Hindlimb muscle (tissue), 1 donor: ENCODE measurements at places on chromosomes 11 and 22. TPM values are rescaled to one million over a fixed set of nuclear protein-coding genes. Genes with fewer than 3 reads are reported as not detected.
A peak's percentile ranks its signal among the peaks of the same experiment; 100 is the strongest.

GRCh38 chr11:2590131-2590964 is 109.4 kb downstream of the KCNQ1OT1 start:
- no peak for DNase-seq

DNA sequence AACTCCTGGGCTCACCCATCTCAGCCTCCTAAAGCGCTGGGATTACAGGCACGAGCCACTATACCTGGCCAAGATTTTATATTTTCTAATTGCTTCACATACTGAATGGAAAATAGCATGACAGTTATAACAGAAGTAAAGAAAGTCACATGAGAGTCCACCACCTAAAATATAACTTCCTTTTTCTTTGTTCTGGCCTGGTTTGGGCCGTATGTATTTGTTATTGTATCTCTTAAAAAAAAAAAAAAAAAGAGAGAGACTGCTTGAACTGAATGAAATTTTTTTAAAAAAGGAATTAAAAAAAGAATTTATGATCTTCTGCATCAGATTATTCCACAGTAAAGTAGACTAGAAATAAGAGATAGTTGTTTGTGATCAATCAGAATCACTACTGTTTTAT is 86.0 kb upstream of the GRIK4 start:
- DNase-seq, result no peak

- no peak for DNase-seq
These were observed 549.3 kb downstream of the METTL15 start for GRCh38 chr11:28657378-28658030.

GRCh38 chr22:40415531-40416266 is 45.3 kb downstream of the SGSM3 start:
- no peak for DNase-seq

- DNase-seq, result no peak
These were observed 86.3 kb downstream of the MORC2 start for GRCh38 chr22:30882184-30882717.

GRCh38 chr11:93028960-93029522 is 59.6 kb downstream of the MTNR1B start:
- DNase-seq, result no peak

- peak; percentile 82 for DNase-seq
These were observed 1.1 kb upstream of the EXT2 start for GRCh38 chr11:44094260-44094868.

GRCh38 chr11:125110506-125110905 is 920 bp downstream of the TMEM218 start:
- DNase-seq, result no peak

GRCh38 chr22:40348025-40348658 is 1.8 kb downstream of the ADSL start:
- peak; percentile 61 for DNase-seq

DNA sequence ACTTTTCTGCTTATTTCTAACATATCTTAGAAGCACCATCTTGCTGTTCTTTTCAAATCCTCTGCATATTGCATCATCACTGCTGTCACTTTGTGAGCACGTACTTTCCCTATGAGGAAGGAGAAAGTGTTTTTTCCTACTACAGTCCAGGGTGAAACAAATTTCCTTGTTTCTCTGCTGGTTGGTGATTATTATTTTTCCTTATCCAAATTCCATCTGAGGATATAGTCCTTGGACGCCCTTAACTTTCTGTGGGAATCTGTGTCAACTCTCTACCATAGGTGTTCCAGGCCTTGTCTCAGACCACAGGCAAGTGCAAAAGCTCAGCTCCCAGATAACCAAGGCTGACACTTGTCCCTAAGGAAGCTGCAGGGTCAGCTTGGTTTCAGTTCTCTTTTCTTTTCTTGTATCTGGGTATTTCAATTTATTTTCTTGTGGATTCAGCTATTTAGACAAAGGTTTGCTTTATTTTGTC is 29.4 kb upstream of the LYVE1 start:
- DNase-seq, result no peak

DNA sequence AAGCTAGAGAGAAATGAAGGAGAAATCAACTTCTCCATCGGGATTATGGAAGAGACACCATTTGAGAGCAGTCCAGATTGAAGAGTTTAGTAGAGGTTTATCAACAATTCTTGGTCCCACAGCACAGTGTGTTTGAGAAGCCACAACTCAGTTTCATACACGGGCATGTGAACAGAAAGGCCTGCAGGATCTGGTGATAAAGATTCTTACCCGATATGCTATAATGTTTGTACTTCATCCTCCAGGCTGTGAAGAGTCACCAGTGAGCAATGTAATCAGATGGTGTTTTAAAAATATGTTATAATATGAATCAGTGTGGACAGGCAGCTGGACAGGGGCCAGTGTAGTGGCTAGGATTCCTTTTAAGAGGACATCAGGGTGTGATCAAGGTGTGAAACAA is 29.7 kb upstream of the VWA5A start:
- DNase-seq, result no peak

- DNase-seq, result no peak
These were observed 12.7 kb upstream of the IL10RA start for GRCh38 chr11:117973503-117973860.

DNA sequence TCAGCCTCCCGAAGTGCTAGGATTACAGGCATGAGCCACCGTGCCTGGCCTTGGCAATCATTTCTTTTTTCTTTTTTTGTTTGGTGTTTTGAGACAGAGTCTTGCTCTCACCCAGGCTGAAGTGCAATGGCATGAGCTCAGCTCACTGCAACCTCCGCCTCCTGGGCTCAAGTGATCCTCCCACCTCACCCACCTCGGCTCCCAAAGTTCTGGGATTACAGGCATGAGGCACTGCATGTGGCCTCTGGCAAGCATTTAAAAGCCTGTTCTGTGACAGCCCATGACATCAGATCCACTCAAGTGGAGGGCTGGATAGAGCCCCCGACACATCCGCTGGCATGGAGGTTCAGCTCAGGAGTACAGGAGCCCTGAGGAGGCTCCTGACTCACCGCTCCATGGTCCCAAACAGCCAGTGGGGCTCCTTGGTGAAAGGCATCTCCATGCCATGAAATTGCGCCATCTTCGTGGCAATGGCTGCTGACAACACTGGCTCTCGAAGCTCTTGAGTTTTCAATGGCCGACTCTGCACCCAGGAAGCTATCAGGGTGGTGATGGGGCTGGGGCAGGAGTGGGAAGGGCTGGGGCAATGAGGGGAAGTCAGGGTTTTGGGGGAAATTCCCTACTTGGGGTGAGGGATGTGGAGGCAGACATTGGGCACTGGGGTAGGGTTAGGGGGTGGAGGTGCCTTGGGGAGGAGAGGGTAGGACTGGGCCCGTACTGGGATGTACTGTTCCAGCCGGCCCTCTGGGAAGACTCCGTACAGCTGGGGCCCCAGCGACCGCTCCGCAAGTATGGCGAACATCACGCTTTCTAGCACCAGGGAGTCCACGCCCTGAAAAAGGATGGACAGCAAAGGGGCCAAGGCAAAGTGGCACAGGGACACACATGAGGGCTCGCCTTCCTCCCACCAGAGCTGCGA is 1.4 kb downstream of the CHKB start:
- DNase-seq, result no peak

- DNase-seq, result no peak
These were observed 15.7 kb downstream of the DMC1 start for GRCh38 chr22:38554281-38554680.

DNA sequence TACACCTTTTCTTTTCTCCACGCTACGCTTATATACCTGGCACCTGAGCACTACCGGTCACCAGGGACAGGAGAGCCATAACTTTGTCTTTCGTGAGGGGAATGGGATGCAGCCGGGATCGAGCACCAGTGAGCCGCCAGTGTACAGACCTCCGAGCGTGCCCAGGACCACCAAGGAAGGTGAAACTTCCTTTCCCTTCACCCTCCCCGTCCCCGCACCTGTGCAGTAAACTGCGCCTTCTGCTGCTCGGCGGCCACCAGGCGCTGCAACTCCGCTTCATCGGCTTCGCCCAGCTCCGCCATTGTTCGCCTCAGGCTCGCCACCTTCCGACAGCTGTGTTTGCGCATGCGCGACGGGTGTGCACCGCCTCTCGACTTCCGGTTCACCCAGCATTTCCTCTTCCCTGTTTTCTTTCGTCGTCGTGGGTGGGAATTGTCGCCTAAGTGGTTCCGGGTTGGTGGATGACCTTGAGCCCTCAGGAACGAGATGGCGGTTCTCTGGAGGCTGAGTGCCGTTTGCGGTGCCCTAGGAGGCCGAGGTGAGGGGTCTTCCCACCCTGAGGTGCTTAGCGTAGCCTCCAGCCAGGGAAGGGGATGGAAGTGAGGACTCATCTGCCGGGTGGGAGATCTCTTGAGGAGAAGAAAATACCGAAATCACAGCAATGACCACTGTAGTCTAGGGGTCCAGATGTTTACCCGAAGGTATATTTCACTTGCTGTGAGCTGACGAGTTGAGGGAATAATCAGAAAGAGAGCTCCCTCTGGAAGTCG is at the start of the genes SDHD and TIMM8B:
Gene SDHD, plus strand, starts transcription at position 452 of the 770 bp plus-strand sequence. Its CDS starts 35 bp downstream, at position 487.
Gene TIMM8B, minus strand, starts transcription at position 335 of the 770 bp plus-strand sequence. Its CDS starts 33 bp downstream, at position 302.
- DNase-seq, result peak; percentile 97

GRCh38 chr11:30487200-30487898 is 98.8 kb downstream of the MPPED2 start:
- DNase-seq, result no peak

DNA sequence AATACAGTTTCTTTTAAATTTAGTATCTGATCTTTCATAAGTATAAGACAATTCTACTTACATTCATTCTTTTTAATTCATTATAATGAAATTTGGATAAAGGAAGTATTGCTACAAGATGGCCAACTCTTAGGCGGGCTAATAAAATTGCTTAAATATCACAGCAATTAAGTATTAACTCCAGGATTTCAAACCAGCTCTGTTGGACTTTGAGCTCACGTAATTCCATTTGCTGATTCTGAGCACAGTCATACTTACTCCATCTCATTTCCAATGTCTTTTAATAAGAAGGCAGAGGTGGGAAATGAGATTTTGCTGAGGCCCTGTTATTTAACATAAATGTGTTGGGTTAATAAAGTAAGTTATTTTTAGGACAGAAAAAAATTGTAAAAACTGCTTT is 748.1 kb downstream of the KCNA4 start:
- no peak for DNase-seq

DNA sequence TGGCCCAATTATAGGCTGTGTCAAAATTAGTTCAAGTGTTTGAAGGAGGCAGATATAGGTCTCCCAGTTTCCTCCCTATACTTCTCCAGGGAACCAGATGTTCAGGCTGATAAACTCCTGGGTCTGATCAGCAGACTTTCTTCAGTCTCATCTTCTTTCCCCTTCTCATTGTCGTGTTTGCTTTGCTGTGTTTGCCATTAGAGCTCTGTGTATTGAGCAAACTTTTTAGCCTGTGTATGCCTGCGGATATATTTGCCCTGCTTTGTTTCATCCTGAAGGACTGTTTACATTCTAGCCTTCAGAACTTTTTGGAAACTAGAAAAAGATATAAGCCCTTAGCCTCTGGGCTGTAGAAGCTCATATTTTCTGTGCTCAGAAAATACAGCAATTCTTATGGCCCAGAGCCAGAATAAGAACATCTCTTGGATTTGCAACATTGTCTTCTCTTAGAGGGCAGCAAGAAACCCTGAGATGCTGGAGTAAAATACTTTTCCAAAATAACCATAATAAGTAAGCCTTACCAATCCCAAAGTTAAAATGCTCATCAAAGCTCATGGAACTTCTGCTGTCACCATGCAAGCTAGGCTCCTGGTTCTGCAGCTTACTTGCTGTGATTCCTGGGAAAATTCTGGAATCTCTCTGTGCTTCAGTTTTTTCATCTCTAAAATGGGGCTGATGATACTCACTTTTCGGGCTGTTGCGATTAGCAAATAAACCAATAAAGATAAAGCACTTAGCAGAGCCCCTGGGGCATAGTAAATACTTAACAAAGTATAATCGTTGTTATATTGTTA is 34.1 kb upstream of the ME3 start:
- no peak for DNase-seq

GRCh38 chr11:125980436-125980835 is 34.6 kb downstream of the VSIG10L2 start:
- DNase-seq, result no peak

DNA sequence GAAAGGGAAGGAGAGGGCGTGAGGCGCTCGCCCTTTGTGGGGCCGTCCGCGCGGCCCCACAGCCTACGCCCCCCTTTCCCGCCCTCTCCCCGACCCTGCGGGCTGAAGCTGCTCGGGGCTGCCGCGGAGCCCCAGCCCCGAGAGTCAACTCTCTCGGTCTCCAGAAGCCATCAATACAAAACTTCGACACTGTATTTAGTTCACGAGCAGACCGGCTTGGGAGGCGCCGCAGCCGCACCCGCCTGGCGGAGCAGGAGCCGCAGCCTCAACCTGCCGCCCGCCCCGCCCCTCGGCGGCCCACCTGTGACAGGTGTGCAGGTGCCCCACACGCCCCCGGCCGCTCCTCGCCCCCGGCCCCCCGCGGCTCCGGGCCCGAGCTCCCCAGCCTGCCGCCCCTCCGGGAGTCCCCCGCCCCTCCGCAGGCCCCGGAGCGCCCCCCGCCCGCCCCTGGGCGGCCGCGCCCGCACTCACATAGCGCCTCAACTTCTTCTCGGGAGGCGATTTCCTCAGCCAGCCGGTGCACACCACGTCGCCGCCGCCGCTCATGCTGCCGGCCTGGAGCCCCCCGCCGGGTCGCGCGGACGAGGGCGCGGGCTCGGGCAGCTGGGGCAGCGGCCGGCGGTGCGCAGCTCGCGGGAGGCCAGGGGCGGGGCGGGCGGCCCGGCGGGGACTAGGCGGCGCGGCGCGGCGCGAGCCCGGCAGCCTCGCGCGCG is at the start of gene GAB2:
Gene GAB2, minus strand, starts transcription at position 646 of the 713 bp plus-strand sequence. Its CDS starts 100 bp downstream, at position 546.
- no peak for DNase-seq

DNA sequence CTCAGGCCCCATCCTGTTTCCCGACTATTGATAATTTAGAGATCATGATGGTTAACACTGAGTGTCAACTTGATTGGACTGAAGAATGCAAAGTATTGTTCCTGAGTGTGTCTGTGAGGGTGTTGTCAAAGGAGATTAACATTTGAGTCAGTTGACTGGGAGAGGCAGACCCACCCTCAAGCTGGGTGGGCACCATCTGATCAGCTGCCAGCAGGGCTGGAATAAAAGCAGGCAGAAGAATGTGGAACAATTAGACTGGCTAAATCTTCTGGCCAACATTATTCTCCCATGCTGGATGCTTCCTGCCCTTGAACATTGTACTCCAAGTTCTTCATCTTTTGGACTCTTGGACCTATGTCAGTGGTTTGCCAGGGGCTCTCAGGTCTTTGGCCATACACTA is 1170.0 kb upstream of the CNTN5 start:
- DNase-seq, result no peak

- peak; percentile 74 for DNase-seq
These were observed 1.0 kb downstream of the FJX1 start for GRCh38 chr11:35619116-35619854.

The ASCL3 gene
- not detected for polyA plus RNA-seq

The OR8A1 gene
- 0.37 TPM for polyA plus RNA-seq

The APOA5 gene
- not detected for polyA plus RNA-seq

The HEPN1 gene
- polyA plus RNA-seq, result 0.26 TPM

The CRYBB3 gene
- 0.23 TPM for polyA plus RNA-seq

The OSM gene
- polyA plus RNA-seq, result 0.17 TPM

The CSF2RB gene
- polyA plus RNA-seq, result 2.0 TPM

The TRIM51 gene
- polyA plus RNA-seq, result not detected

The POLR2F gene
- 39.1 TPM for polyA plus RNA-seq
